ENCODE measurements at places on chromosomes 1 and 21.

GRCh38 chr1:52976183-52977035, 49.3 kb downstream of the SCP2 start:
- no peak for DNase-seq

DNA sequence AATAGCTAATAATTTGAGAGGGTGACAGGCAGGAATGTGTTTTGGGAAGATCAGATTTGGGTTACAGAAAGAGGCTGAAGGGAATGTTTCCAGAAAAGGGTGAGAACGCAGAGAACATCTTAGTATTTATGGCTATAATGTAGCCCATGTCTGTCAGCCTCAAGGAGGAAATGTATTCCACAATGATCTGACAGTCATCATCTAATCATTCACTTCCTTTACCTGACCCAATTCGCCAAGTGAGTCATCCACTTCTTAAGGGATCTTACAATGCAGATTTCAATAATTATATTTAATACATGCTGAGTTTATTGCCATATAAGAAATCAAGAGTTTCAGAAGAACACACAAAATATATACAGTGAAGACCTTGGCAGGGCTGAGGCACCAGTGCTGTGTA, 10.8 kb downstream of the TRIM45 start:
- no peak for DNase-seq

- no peak for DNase-seq
These were observed 2.5 kb downstream of the UBASH3A start for GRCh38 chr21:42406201-42406621.

- peak; percentile 67 for DNase-seq
These were observed 69.8 kb upstream of the DIRAS3 start for GRCh38 chr1:68120136-68120791.

DNA sequence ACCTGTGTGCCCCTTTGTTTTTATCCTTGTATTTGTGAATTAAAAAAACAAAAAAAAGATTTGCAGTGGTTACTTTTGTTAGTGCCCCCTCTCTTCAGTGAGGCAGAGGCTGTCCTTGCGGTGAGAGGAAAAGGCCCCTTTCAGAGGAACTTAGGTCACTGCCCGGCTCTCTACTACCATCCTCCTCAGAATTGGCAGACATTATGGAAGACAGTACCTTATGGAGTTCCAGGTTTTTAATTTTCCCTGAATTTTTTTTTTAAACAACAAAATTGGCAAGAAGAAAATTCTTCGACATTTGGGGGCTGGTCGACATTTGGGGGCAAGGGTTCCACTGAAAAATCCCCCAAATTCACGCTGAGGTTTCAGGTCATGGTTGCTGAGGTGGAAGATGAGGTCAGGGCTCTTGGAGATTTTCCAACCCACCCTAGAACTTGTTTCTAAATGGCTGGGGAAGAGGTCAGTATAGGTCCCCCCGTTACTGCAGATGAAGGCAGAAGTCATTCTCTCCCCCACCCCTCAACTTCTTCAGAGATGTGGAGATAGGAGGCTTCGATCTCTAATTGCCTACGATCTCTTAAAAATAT, 5.3 kb downstream of the RXFP4 start:
- DNase-seq = no peak

DNA sequence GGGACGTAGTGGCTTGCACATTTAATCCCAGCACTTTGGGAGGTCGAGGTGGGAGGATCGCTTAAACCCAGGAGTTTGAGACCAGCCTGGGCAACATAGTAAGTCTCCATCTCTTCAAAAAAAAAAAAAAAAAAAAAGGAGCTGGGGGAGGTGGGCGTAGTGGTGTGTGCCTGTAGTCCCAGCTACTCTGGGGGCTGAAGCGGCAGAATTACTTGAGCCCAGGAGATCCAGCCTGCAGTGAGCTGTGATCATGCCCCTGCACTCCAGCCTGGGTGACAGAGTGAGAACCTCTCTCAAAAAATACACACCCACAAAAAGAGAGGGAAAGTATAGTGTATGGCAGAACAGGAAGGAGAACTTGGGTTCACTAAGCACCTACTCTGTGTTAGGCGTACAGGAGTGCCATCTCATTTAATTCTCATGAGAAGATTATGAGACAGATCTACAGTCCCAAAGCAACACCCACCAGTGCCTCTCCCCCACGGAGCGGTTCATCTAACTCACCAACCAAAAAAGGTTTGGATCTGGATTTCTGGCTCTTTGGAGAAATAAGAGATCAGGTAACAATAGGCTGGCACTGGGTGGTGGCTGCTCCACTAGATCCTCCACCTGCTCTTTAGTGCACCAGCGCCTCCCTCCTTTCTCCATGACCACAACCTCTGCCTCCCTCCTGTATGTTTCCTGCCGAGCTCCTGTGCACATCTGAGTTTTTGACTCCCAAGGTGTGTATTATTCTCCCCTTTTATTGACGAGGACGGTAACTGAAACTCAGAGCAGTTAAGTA, 1.4 kb upstream of the TRAF5 start:
- no peak for DNase-seq

DNA sequence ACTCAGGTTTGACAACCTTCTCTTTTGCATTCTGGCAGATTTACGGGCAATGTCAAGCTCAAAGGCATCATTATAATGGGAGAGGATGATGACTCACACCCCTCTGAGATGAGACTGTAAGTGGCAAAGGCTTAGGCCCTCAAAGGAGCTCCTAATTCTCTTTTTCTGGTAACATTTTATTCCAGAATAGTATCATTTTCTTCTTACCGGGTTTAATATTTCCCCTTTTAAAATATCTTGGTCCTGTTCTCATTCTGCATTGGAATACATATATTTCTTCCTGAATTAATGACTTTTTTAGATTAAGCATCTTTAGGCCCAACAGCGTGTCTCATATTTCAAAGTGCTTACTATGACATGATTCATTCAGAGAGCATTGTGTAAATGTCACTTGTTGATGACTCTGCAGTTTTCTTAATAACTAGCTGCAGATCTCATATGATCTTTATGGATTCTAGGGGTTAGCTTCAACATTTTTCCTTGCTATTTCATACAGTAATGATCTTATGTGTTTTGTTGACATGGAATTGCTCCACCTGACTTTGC, 1.7 kb downstream of the PITHD1 start:
- no peak for DNase-seq

GRCh38 chr1:167881786-167882185, 32.1 kb downstream of the ADCY10 start:
- no peak for DNase-seq
